Frontal cortex (tissue), 4 donors: ENCODE measurements at places on chromosomes 7 and 10. TPM values are rescaled to one million over a fixed set of nuclear protein-coding genes. Genes with fewer than 3 reads are reported as not detected.

PIP4K2A gene
- total RNA-seq = 56.7 TPM

ARHGEF35 gene
- total RNA-seq = 0.82 TPM

PILRA gene
- 0.82 TPM for total RNA-seq

RAB19 gene
- total RNA-seq = not detected

DNA sequence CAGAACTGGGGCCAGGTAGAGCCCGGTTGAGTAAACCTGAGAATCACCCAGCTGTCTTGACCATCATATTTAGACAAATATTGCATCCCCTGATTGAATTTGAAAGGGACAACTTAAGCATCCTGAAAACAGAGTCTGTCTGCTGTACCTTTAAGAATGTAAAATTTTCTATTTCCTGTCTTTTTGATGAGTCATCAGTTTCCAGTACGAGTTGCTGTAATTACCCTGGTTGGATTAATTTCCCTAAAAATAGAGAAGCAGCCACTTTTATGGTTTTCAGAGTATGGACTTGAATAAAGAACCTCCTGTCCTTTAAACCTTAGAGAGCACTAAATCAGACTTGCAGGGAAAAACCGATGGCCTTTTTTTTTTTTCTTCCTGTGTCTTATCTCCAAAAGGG lies 164.6 kb upstream of the SH2B2 start:
- DNase-seq = no peak

- DNase-seq = no peak
These were observed 343.0 kb downstream of the CRPPA start for GRCh38 chr7:16078076-16078952.

GRCh38 chr7:23619141-23619540 lies 22.0 kb downstream of the CCDC126 start:
- DNase-seq = no peak

DNA sequence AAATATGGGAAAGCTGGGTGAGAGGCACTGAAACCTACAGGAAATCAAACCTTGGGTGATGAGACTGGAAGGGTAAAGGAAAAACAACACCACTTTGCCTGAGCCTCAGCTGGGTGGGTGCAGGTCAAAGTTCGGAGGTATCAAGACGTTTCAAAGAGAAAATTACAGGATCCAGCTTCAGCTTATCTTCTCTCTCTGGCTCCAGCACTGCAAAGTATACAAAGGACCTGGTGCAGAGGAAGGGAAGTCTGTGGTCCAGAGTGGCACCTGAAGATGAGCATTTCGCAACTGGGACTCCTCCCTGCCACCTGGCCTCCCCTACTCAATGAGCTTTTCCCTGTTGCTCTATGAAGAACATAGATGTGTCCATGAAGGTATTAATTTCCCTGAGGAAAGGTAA lies 6.4 kb upstream of the FXYD4 start:
- DNase-seq = no peak

DNA sequence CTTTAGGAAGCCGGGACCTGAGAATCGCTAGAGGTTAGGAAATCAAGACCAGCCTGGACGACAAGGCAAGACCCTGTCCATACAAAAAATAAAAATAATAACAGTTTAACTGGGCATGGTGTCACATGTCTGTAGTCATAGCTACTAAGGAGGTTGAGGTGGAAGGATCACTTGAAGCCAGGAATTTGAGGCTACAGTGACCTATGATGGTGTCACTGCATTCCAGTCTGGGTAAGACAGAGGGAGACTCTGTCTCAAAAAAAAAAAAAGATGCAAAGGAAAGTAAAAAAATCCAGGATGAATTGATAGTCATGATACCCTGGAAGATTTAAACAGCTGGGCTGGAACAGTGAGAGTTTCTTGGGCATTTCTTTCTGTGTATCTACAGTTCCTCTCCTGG lies 463.2 kb downstream of the GALNT17 start:
- no peak for DNase-seq

DNA sequence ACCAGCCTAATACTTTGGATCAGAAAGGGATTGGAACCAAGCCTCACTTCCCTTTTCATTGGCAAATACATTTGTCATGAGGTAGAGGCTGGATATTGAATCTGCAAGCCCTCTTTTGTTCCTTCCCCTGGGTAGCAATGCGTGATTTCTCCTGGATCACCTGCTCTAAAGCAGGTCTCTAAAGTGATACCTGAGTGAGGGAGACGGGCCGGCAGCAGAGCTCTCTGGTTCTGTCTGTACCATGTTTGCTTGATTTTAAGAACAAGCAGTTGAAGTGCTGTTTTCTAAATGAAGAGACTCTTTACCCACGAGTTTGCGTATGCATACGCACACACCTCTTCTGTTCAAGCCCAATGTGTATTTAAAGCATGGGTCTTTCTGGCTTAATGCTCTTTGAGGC lies 41.1 kb downstream of the GARS1 start:
- DNase-seq = no peak

- no peak for DNase-seq
These were observed 22.4 kb downstream of the SLC26A5 start for GRCh38 chr7:103423467-103424179.

- no peak for DNase-seq
These were observed 72.9 kb upstream of the CAV2 start for GRCh38 chr7:116426428-116427156.

DNA sequence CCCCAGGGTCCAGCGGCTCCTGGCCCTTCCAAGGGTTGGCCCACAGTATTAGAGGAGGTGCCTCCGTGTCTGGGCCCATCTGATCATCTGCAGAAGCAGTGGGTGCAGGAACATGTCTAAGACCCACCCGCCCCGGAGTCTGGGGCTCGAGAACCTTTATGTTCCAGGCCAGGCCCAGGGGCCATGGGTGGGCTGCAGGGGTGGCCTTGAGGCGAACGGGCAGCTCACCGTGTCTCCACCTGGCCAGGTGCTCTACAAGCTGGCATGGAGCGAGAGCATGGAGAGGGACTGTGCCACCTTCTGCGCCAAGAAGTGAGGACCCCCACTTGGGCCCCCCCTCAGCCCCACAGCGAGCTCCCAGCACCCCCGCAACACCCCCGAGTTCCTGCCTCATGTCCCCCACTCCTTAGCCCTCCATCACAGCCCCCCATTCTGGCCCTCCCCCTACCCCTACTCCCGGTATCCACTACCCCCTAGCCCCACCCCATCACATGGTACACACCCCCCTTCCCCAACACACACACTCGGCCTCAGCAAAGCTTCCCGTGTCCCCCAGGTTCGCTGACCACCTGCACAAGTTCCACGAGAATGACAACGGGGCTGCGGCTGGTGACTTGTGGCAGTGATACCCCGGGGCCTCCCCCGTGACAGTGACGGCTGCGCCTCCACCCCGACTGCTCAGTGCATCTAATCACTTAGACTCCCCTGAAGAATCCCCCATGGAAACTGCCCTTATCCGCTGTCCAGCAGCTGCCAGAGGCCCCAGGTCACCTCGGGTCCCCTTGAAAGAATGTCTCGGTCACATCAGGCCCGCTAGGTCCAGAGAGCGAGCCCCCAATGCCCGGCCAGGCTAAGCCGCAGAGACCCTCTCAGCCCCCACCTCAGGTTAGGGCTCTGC lies 4.0 kb upstream of the SH2B2 start:
- DNase-seq = no peak

- DNase-seq = no peak
These were observed 669.8 kb upstream of the PCDH15 start for GRCh38 chr10:55470840-55471239.

DNA sequence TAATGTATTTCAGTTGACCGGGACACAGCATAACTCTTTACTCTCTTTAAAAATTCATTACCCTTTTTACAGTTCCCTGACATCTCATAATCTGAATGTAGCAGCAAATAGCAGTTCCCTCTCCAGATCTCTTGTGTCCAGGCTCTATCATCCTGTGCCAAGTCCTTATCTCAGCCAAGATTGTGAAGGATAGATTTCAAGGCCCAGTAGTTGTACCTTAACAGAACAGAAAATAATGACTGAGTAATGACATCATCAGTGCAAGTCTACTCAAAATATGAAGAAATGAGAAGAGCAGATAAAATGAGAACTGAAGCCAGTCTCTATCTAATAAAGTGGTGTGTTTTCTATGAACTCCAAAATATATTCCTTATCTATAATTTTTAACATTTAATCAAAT lies 92.6 kb downstream of the TFEC start:
- no peak for DNase-seq

- DNase-seq = no peak
These were observed 32.5 kb upstream of the EIF4H start for GRCh38 chr7:74141705-74142104.

DNA sequence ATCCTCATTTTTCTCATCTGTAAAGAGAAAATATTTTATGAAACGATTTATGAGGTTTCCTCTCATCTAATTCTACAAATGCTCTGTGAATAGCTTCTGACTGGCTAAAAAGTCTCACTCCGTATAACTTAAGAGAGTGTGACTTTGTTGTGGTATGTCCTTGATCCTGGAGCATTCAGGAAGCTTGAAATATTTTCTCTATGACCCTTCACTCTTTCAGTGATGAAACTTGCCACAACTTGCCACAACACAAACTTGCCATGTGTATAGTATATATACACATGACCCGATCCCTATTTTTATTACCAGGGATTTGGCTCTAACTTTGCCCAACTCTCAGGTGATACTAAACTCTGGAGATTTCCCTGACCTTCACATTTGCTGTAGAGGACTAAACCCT lies 74.1 kb downstream of the TES start:
- no peak for DNase-seq
